ENCODE measurements at places on chromosomes 1 and 21.

GRCh38 chr1:11938722-11939526, 4.4 kb downstream of the PLOD1 start:
- no peak for DNase-seq

- DNase-seq, result no peak
Observed at GRCh38 chr1:81430236-81430938, 370.3 kb upstream of the ADGRL2 start.

DNA sequence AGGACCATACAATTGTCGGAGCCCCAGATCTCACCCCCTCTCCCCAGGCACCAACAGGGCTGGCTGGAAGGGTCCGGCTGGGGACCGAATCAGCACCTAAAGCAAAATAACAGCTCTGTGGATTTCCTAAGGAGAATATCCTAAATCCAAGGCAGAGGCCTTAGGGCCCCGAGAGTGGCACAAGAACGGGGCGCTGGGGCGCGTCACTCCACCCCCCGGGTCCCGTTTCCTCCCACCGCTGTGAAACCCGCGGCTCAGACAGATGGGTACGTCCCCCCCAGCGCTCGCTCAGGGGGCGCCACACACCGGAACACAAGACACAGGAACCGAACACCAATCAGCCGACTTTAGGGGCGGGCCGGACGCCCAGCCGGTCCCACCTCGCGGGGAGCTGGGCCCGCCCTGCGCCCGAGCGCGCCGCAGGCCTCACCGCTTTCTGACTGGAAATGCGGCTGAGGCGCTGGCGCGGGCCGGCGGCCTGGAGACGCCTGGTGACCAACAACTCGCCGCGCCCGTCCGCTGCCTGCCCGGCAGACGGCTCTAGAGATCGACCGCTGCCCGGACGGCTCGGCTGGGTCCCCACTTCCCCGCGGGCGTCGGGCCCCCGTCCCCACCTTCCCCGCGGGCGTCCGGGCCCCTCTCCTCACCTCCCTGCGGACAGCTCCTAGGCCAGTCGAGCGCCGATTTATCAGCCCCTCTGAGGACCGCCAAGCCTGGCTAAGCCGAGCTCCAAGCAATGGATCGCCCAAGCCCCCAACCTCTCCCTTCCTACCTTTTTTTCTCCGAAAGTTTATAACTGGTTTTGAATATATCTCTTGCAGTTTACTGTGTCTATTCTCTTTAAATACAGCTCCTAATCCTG, at the start of gene HFM1:
Gene HFM1, minus strand, starts transcription at position 687 of the 862 bp plus-strand sequence. CDS start 3,755 bp downstream, outside the sequence.
- no peak for DNase-seq

GRCh38 chr1:97926017-97926708, 5.3 kb upstream of the DPYD start:
- no peak for DNase-seq

GRCh38 chr1:46615735-46616134, 876 bp downstream of the MOB3C start:
- no peak for DNase-seq

DNA sequence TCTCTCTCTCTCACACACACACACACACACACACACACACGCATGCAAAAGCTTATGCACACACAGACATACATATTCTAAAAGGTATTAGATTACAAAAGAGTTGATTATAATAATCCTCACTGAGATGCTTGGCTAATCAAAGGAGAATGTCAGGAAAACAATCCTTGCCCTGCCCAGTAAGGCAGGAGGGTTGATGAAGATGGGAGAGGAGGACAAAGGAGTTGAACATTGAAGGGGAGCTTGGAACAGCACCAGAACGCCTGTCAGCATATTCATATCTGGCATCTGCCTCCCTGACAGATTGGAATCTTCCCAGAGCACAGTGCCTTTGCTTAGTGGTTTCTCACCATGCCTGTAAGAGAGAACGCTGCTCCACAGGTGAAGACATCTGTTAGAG, 68.6 kb upstream of the PALMD start:
- no peak for DNase-seq

DNA sequence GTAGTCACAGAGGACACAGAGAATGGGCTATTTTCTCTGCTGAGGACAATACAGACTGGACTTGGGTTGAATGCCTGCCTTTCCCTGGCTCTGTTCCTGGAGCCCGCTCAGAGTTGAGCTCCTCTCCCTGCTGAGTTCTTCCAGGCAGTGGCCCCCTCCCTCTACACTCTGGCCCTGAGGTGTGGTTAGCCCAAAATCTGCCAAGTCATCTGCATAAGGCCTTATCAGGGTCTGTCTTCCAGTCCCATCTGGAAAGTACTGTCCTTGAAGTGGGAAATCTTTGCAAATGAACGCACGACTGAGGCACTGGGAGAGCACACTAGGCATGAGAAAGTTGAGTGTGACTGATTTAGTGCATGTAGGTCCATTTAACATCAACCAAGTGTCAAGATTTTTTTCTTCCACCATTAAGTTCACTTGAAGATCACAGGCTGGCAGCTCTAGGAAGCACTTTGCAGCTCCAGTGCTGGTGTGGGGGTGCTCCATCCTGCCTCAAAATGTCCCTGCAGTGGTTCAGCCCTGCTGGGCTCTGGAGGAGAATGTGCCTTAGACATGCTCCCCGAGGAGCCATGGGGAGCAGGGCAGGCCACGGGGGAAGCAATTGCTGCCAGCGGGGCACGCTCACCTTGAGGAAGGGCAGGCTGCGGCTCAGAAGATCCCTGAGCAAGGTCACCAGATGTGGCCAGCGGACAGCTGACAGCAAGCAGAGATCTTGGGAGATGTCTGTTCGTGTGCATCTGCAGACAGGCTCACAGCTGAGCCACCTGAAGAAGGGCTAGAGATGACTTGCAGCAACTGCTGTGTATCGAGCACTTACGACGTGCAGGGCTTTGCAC, 41.5 kb downstream of the IER5 start:
- DNase-seq, result peak; percentile 17

GRCh38 chr1:109298666-109299557, 7.9 kb downstream of the MYBPHL start:
- peak; percentile 40 for DNase-seq

DNA sequence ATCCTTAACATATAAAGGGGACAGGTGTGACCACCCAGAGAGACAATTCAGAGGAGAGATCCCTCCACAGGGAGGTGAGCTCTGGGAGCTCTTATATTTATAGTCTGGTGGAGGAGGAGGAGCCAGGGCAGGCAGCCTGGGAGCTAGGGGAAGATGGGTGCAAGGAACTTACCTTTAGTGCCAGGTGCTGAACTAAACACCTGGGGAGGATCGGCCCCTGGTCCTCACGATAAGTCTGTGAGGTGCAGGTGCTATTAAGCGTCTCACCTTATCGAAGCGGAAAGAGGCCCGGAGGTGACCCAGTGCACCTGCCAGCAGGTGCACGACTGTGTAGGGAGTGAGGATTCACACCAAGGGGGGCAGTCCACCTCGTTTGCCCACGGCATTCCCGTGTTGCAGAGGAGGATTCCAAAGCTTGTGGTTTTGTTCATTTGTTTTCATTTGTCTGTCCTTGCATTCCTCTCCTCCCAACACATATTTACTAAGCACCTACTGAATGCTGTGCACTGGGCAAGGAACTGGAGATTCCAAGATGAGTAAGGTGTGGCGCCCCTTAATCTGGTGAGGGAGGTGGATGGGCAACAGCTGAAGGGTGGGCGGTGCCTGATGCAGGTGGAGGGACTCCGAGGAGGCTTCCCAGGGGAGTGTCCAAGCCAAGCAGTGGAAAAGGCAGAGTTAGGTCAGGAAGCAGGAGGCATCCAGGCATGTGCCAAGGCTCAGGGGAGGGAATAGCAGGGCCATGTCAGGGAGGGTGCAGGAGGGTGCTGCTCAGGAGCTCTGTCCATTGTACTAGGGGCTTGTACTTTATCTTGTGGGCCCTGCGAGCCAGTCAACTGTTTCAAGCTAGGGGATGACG, 11.5 kb downstream of the ARHGEF10L start:
- no peak for DNase-seq

DNA sequence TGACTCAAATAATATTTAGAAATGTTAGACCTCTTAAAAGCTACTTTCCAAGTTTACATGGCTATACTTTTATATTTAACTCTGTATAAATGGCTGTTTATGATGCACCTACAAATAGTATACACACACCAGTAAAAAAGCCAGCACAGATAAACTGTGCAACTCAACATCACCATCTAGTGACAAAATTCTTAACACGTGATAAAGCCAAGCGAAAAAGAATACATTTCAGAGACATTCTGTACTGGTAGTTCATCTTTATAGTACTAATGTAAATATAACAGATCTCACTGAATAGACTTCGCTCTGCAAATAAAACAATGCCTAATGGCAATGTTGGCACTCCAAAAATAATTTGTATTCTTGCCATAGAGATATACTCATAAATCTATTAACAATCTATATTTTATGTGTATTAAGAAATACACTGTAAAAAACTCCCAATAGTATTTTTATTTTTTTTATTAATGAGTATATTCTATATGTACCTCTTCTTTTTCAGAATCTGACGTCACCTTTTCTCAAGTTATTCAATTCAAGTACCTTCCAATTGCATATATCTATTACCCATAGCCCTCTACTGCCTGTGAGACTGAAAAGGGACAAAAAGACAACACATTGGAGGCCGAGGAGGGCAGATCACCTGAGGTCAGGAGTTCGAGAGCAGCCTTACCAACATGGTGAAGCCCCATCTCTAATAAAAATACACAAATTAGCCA, 100.2 kb downstream of the DPYD start:
- DNase-seq, result no peak

- peak; percentile 69 for DNase-seq
Observed at GRCh38 chr1:92960395-92961130, 699 bp downstream of the DIPK1A start.

GRCh38 chr21:45078877-45079281, 4.5 kb downstream of the ADARB1 start:
- DNase-seq, result no peak

DNA sequence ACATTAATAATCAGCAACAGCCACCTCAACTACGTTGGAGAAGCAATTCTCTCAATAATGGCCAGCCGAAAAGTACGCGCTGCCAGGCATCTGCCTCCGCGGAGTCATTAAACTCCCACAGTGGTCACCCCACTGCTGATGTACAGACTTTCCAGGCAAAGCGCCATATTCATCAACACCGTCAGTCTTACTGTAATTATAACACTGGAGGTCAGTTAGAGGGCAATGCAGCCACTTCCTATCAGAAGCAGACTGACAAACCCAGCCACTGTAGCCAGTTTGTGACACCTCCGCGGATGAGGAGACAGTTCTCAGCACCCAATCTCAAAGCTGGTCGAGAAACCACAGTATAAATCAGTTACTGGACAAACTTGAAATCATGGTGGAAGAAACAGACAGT, 93.9 kb downstream of the KIF1B start:
- no peak for DNase-seq

DNA sequence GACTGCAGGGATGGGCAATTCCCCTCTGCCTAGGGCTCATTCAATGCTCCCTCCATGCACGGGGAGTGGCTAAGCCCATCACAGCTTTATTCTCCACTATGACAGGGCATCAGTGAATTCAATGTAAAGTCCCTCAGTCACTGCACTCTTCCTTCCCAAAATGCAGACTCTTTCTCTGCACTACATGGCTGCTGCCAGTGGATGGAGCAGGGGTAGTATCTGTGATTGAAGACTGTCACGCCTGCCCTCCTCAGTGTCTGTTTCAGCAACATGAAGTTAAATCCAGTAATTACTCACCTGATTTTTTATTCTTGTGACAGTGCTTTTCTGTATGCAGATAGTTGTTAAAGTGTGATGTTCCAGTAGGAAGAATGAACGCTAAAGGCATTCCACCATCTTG, 1323.2 kb downstream of the AMY1C start:
- DNase-seq, result no peak

- DNase-seq, result no peak
Observed at GRCh38 chr1:228366062-228366865, 40.4 kb downstream of the TRIM11 start.

DNA sequence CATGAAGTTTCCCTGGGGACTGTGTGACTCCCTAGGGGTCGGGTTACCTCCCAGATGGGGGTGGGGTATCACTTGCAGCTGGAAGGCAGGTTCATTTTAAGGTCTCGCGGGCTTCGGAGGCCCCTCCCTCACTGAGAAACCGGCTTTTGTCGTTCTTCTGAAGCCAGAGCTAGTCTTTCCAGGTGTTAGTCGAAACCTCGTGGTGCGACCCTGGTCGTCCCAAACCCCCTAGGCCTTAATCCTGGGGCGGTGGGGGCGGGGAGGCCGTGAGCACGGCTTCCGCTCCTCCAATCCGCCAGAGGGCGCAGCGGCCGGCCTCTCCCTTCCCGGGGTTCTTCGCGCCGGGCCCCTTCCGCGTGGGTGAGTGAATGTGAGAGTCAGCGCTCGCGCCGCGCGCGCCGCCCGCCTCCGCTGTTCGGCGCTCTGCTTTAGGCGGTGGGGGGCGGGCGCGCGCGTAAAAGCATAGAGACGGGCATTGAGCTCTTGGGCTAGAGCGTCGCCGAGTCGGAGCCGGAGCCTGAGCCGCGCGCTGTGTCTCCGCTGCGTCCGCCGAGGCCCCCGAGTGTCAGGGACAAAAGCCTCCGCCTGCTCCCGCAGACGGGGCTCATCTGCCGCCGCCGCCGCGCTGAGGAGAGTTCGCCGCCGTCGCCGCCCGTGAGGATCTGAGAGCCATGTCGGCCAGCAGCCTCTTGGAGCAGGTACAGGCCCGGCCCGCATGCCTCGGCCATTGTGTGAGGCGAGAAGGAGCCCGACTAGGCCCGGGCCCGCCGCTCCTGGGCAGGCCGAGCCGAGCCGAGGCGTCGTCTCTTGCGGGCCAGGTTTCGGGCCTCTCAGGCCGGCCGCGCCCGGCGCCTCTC, at the start of gene YTHDF2:
Gene YTHDF2, plus strand, starts transcription at position 491 of the 857 bp plus-strand sequence. Its CDS starts 181 bp downstream, at position 672.
- peak; percentile 95 for DNase-seq

DNA sequence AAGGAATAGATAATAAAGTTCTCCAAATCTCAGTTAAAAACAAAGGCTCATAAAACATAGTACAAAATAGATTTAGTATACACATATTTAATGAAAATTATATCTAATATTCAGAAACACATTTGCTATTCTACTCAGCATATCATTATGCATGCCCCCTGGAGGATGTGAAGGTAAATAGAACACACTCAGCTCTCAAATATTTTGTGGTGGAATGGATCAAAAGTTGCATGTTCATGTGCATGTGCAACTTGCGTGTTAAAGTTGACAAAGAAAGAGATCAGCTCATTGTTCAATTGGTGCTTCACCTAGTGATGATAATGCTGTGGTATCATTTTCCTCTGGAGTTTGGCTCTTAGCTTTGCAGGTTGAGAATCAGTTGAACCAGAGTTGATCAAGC, 4.9 kb upstream of the ZNF644 start:
- no peak for DNase-seq

DNA sequence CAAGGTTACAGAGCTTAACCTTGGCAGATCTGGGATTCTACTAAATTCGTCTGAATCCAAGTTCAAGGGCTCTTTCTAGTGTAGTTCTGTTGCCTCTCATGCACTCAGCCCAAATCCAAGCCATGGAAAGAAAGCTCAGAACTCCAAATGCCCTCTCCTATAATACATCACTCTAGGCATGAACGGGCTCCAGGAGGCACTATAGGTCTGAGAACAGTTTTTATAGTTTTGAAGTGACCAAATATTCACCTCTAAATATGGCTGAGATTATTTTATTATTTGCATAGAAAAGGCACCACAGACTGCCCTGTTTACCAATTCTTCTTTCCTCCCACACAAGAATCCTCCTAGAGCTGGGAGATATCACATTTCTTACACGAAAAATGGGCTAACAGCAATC, 327.9 kb upstream of the BEND5 start:
- DNase-seq, result no peak
